ENCODE measurements at places on chromosomes 6 and 20.

- DNase-seq = no peak
These were observed 19.9 kb upstream of the EXOC2 start for GRCh38 chr6:712805-713204.

DNA sequence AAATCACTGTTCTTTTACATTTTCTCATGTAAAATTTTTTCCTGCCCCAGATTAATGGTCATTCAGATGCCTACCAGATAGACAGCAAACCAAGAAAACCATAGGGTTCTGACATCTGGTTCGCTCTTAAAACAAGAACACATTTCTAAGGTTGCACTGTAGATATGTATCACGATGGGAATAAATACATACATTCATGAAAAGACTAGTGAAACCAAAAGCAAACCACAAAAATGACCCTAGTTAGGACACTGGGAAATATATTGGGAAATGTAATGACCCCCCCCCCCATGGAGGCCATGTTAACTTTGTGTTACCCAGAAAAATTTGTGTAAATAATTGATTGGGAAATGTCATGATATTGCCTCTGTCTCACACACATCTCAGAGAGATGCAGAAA is 37.5 kb downstream of the MTFR2 start:
- DNase-seq = no peak

DNA sequence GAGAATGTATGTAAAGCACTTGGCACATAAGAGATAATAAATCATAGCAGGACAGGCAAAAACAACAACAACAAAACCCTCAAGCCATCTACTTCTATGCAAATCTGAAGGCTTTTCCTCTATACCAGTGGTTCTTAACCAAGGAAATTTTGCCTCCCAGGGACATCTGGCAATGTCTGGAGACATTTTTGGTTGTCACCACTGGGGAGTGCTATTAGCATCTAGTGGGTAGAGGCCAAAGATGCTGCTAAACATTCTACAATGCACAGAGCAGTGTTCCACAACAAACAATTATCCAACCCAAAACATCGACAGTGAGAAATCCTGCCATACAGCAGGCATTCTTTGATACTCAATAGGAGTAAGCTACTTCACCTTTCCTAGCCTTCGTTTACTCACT is 28.2 kb downstream of the NDRG3 start:
- DNase-seq = no peak

- DNase-seq = no peak
These were observed 115.1 kb upstream of the SOX4 start for GRCh38 chr6:21478411-21478810.

DNA sequence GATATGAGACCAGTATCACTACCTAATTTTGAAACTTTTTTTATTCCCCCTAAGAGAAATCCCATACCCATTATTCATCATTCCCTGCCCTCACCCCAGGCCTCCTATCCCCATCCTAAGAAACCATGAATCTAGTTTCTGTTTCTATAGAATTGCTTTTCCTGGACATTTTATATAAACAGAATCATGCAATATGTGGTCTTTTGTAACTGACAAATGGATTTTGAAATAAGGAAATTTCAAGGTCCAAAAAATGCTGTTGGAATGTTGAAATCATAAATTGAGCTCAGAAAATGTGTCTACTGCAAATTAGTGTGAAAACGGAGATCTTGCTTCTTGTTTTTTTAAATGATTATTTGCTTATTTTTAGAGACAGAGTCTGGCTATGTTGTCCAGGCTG is 25.1 kb downstream of the RNF217 start:
- no peak for DNase-seq
